ENCODE measurements at places on chromosomes 13 and 19.

DNA sequence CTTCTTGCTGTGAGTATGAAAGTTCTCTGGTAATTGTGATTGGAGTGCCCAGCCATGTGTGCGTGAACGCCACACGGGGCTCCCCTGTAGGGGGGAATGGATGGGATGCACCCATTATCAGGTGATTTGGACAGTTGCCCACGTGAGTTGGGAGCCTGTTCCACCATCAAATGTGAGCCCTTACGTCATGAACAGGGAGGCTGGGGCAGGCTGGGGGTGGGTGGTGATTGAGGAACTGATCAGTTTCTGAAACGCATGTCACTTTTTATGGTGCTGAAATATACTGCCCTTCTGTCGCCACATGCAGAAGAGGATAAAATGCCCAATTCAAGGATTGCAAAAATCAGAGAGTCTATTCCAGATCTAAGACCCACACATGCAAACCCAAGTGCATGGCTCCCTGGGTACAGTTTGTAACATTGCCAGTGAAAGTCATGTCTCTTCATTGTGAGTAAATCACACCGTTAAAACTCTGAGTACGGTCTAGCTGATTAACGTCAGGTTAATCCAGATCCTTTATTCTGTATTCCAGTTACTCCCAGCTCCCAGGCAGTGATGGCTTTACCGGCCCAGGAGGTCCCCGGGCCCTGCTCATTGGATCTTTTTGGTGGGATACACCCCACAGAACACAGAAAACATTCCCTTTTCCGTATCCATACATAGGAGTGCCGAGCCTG is 90.2 kb downstream of the RAB20 start:
- DNase-seq: no peak

DNA sequence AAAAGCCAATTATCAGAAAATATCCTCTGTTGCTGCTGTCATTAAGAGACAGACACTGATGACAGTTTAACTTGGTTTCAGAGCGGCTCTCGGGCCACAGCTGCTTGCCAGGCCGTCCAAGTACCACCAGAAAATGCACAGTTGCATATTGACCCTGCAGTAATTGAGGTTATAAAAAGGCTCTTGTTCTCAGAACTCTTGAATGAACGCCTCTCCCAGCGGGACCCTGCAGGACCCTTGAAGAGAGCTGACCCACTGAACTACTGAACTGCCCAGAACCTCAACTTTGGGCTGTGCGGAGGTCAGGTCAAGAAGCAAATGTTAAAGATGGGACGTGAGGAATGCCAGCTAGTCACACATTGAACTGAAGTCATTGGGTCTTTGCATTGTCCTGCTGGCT is 1559.0 kb upstream of the SLC10A2 start:
- no peak for DNase-seq

GRCh38 chr13:75506018-75506417 is 24.0 kb upstream of the TBC1D4 start:
- DNase-seq: no peak

- no peak for DNase-seq
Measured at GRCh38 chr13:37216331-37216730, 110.9 kb upstream of the CSNK1A1L start.

DNA sequence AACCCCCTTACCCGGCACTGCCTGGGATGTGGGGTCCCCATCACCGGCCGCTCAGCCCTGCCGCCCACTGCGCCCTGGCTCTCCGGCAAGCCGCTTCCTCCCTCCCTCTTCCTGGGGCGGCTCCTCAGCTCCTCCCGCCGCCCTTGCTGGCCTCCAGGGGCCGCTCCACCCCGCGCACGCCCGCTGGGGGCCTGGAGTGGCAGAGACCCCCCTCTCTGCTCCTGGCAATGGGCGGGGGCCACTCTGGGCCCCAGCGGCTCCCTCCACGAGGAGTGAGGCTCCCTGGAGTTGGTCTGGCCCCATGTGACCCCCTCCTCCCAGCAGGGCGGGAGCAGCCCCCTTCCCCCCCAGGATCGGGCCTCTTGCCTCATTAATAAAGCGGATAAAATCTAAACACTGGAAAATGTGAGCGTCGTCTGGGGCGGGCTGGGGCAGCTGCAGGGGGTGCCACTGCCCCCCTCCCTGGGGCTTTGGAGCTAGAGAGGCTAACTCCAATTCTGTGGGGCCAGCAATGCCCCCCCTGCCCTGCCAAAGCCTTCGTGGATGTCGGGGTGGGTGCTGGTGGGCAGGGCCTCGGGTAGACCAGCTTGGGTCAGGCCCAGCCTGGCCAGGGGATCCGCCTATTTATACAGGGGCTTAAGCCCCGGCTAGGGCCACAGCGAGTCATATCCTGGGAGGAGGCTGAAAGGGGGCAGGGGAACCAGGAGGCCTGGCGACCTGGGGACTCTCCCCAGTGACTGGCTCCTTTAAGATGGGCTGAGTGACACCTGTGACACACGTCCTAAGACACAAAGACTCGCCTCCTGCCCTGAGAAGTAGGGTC is at the start of gene PTGER1:
TSS of gene PTGER1 (minus strand) at position 104 of the 823 bp plus-strand sequence. CDS start 1,034 bp downstream, outside the sequence.
- peak; percentile 38 for DNase-seq

DNA sequence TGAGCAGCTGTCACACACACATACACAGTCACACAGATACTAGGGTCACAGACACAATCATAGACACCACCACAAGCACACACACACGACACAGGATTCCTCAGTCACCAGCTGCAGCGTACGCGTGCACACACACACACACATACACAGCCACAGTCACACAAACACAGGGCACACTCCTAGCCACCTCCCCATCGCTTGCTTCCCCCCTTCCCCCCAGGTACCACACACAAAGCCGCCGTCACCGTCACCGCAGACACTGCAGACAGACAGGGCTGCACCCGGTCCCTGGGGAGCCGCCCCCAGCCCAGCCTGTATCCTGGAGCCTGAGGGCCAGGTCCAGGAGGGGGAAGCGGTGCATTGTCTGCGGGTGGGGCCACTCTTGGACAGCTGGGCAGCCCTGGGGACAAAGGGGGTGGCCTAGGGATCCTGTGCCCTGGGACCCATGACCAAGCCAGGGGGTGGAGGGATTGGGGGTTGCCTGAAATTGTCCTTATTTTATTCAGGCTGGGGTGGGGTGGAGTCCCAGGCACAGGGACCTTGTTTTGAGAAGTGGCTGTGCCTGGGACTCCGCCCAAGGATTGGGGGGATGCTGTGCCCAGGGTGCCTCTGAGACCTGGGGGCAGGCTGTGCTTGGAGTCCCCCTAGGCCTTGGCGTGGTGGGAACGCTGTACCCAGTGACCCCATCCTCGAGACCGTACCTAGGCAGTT is 957 bp downstream of the NUMBL start:
- peak; percentile 31 for DNase-seq

DNA sequence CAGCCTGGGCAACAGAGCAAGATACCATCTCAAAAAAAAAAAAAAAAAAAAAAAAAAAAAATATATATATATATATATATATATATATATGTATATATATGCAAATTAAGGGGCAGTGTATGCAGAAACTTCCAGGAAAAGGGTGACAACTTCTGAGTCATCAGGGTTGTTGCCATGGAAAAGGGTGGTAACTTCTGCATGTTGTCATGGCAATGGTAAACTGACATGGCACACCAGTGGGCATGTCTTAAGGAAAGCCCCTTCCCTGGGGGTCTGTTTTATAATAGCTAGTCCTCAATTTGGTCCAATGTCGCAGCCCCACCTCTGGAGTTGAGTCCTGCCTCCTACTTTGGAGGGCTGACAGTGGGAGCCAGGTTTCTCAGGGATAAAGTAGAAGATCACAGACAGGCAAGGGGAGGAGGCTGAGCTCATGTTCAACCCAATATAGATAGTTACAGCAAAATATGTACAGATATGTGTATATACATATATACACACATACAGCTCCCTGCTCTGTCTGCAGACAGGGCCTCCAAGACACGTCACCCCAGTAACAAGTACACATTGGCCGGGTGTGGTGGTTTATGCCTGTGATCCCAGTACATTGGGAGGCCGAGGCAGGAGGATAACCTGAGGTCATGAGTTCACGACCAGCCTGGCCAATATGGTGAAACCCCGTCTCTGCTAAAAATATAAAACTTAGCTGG is 7.2 kb upstream of the FCHO1 start:
- peak; percentile 47 for DNase-seq

DNA sequence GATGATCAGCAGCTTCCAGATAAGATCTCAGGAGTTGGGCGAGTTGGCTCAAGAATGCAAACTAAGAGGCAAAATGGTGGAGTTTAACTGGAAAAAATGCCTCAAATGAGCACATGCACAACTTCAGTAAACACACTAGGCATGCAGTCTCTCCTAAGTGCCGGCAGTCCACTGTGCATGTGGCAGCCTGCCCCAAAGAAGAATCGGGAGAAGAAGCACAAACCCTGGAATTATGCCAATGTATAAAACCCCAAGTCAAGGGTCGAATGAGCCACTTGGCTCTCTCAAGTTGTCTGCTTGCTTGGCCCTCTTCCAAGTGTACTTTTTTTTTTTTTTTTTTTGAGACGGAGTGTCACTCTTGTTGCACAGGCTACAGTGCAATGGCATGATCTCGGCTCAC is 53.3 kb upstream of the SLITRK1 start:
- DNase-seq: no peak

DNA sequence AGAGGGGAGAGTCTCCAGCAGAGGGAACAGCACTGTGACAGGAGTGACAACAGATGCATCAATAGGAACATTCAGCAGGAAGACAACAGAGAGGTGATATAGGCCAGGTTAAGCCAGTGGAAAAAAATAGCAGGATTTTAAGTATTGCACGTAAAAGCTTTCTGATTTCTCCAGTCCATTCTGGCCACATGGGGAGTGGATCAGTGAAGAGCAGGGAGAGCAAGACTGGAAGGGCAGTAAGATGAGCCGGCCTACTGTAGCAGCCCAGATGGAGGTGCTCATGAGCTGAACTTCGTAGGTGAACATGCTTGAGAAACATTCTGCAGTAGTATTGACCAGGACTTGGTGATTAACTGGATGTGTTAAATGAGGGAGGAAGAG is 1.7 kb downstream of the UTP14C start:
- no peak for DNase-seq

- no peak for DNase-seq
Measured at GRCh38 chr19:44882063-44882462, 9.0 kb upstream of the TOMM40 start.

DNA sequence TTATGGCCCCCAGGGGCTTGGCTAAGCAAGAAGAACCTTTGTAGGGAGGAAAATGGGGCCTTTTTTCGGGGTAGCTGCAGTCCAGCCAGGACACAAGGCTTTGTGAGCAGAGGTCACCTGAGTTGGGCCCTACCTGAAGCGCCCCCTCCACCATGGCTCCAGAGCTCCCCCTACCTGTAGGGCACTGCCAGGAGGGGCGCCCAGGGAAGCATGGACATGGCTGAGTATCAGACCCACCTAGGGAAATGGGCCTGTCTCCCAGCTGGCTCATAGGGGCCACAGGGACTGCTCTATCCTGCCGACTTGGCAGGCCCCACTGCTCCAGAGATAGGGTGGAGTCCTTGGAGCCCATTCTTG is 9.0 kb upstream of the CEBPA start:
- no peak for DNase-seq

DNA sequence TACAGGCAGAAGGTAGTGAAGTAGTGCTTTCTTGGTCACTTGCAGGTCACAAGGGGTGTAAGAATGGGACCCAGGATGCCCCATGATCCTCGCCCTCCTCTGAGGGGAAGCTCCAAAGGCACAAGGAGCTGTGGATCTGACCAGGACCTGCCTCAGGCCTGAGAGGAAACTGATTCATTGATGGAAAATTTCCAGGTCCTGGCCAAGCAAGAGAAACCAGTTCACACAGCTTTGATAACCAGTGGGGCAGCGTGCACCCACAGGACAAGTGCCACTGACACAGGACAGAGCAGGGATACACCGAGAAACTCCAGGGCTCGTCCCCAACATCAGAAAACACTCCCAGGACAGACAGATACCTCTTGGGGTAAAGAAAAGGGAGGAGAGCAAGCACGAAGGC is 177.1 kb downstream of the RBM26 start:
- no peak for DNase-seq

DNA sequence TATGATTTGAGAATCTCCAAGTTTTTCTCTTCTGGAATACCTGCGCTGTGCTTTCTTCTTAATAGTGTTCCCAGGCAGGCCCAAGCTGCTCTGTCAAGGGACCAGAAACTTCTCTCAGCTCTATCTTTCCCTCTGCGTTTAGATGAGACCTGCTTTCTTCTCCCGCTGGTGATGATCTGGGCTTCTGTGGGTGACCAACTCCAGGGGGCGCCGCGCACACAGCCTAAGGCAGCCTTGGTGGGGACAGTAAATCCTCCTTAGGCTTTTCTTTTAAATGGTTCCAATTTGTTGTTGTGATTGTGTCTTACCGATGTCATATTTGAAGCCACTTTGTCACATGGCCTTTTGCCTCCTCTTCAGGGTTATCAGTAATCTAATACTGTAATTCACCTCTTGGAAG is 439.4 kb upstream of the KLF12 start:
- DNase-seq: no peak

DNA sequence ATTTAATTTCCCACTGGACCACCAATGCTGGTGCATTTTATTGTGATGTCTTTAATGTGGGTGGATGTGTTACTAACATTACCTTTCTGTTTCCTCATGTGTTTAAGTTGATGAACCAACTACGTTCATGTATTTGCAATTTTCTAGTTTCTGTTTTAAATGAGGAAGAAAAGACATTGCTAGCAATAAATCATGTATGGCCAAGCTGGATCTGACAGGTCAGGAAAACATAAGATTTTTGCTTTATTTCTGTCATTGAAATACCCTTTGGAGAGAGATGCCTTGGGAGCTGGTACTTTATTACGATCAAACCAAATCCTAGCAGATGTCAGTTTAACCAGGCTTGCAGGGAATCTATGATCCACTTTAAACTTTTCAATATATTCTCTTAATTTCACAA is 553.2 kb downstream of the RFC3 start:
- no peak for DNase-seq

- DNase-seq: no peak
Measured at GRCh38 chr19:44660081-44660480, 11.2 kb upstream of the CEACAM19 start.

DNA sequence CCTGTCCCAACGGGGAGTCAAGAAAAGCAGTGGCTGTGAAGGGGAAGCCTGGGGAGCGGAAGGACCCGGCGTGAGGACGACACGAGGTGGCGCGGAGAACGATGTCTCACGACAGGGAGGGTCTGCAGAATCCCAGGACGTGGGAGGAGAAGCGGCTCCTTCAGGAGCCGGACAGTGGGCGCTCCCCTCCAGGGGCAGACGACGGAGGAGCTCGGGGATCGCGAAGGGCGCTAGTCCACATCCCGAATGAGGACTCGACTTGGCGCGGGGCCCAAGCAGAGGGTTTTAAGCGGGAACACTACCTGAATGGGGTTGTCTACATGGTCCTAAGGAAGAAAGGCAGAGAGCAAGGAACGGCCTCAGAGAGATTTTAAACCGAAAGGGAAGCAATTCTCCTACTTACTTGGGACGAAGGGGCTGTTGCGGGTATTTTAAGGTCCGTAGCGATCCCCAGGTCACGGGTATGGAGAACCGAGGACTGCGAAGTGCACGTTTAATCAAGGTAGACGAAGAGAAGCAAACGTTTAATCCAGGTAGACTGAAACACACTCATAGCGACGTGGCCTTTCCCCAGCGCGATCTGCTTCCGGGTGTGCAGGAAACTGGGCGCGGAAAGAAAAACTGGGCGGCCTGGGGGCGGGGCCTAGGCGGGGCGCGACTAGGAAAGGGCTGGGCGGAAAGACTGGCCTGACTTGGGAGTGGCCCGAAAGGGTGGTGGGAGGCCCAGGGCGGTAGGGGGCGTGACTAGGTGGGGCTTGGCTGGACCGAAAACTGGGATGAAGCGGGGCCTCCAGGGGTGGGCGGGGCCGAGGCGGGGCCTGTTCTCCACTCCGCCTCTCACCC is at the start of gene ZNF841:
TSS of gene ZNF841 (minus strand) at position 594 of the 843 bp plus-strand sequence. CDS start 10,964 bp downstream, outside the sequence.
- peak; percentile 92 for DNase-seq

- DNase-seq: peak; percentile 46
Measured at GRCh38 chr13:23988546-23989122, 91.3 kb upstream of the C1QTNF9B start.
